Activated naive CD4-positive, alpha-beta T cell treated with anti-CD3 and anti-CD28 coated beads, Interleukin-2, amount 50 U/mL, for 72 hours (primary cell): ENCODE measurements at places on chromosomes 2 and 18. TPM values are rescaled to one million over a fixed set of nuclear protein-coding genes. Genes with fewer than 3 reads are reported as not detected.

POTEC gene
- not detected for total RNA-seq

GALR1 gene
- not detected for total RNA-seq

ARPC2 gene
- total RNA-seq: 656 TPM

OSR1 gene
- total RNA-seq: not detected

CEBPZ gene
- total RNA-seq: 79.1 TPM

RAB27B gene
- 0.21 TPM for total RNA-seq

NYAP2 gene
- 0.04 TPM for total RNA-seq

RGPD8 gene
- total RNA-seq: 7.4 TPM

SMYD1 gene
- total RNA-seq: not detected

TRPM8 gene
- total RNA-seq: not detected

TBR1 gene
- 0.14 TPM for total RNA-seq

AOX1 gene
- total RNA-seq: 0.49 TPM

TSGA10 gene
- total RNA-seq: 8.0 TPM

C2orf15 gene
- 4.9 TPM for total RNA-seq

CYS1 gene
- not detected for total RNA-seq

COLEC11 gene
- total RNA-seq: not detected

CRYBA2 gene
- not detected for total RNA-seq

MRO gene
- total RNA-seq: not detected

C2orf92 gene
- 17.5 TPM for total RNA-seq

TANC1 gene
- total RNA-seq: 1.8 TPM

TEKT4 gene
- total RNA-seq: not detected

RBMS1 gene
- total RNA-seq: 52.9 TPM

KCNF1 gene
- total RNA-seq: not detected

MOB4 gene
- total RNA-seq: 21.2 TPM

FABP1 gene
- not detected for total RNA-seq

AMER3 gene
- not detected for total RNA-seq

CFAP65 gene
- total RNA-seq: not detected

GPR45 gene
- not detected for total RNA-seq

RAB1A gene
- 72.3 TPM for total RNA-seq

TSPYL6 gene
- not detected for total RNA-seq

EVX2 gene
- total RNA-seq: not detected

RNF152 gene
- 0.59 TPM for total RNA-seq

ANKRD30BL gene
- total RNA-seq: not detected

GCA gene
- 38.5 TPM for total RNA-seq

SERPINB12 gene
- total RNA-seq: not detected

ID2 gene
- 42.8 TPM for total RNA-seq

GAD1 gene
- total RNA-seq: 3.1 TPM

RGPD3 gene
- total RNA-seq: not detected

GAREM2 gene
- 0.96 TPM for total RNA-seq

MBOAT2 gene
- 4.4 TPM for total RNA-seq

SCYGR4 gene
- not detected for total RNA-seq

ADRA2B gene
- total RNA-seq: 0.61 TPM

GKN2 gene
- total RNA-seq: not detected

ARL6IP6 gene
- 17.3 TPM for total RNA-seq

NT5DC4 gene
- not detected for total RNA-seq

LIPG gene
- total RNA-seq: 0.60 TPM

TCF23 gene
- 0.07 TPM for total RNA-seq

RUFY4 gene
- total RNA-seq: 3.2 TPM

TACR1 gene
- total RNA-seq: not detected

STPG4 gene
- total RNA-seq: 0.55 TPM

MEP1B gene
- not detected for total RNA-seq

RAB31 gene
- total RNA-seq: 0.99 TPM

CIDEA gene
- not detected for total RNA-seq

KCNE4 gene
- total RNA-seq: not detected

SP140L gene
- 71.2 TPM for total RNA-seq
